T-helper 2 cell (primary cell): ENCODE measurements at places on chromosomes 6 and 20.

- no peak for DNase-seq
Observed at GRCh38 chr6:137970368-137970767, 103.3 kb downstream of the TNFAIP3 start.

GRCh38 chr6:90136837-90137568, 159.6 kb downstream of the BACH2 start:
- no peak for DNase-seq

DNA sequence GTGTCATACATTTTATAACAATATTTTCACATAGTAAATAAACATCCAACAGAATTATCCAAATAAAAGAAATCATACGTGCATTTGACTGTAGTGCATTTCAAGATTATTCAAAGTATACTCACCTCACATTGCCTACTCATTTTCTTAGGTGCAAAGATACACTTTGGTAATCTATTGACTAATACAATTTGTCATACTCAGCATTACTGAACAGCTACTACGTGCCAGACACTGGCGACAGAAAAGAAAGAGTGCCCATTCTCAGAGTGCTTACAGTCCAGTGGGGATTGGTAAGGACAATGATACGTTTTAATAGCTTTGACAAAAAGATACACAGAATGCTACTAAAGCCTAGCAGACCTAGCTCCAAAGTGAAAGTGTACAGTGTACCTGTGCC, 42.0 kb downstream of the FBXL4 start:
- DNase-seq = no peak

- DNase-seq = no peak
Observed at GRCh38 chr20:19742974-19743639, 15.0 kb upstream of the RIN2 start.

DNA sequence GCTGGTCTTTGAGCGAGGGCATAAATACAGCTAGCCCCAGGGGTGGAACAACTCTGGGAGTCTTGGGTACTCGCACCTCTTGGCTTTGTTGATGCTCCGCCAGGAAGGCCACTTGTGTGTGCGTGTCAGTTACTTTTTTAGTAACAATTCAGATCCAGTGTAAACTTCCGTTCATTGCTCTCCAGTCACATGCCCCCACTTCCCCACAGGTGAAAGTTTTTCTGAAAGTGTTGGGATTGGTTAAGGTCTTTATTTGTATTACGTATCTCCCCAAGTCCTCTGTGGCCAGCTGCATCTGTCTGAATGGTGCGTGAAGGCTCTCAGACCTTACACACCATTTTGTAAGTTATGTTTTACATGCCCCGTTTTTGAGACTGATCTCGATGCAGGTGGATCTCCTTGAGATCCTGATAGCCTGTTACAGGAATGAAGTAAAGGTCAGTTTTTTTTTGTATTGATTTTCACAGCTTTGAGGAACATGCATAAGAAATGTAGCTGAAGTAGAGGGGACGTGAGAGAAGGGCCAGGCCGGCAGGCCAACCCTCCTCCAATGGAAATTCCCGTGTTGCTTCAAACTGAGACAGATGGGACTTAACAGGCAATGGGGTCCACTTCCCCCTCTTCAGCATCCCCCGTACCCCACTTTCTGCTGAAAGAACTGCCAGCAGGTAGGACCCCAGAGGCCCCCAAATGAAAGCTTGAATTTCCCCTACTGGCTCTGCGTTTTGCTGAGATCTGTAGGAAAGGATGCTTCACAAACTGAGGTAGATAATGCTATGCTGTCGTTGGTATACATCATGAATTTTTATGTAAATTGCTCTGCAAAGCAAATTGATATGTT, 19.2 kb downstream of the IRF4 start:
- no peak for DNase-seq

DNA sequence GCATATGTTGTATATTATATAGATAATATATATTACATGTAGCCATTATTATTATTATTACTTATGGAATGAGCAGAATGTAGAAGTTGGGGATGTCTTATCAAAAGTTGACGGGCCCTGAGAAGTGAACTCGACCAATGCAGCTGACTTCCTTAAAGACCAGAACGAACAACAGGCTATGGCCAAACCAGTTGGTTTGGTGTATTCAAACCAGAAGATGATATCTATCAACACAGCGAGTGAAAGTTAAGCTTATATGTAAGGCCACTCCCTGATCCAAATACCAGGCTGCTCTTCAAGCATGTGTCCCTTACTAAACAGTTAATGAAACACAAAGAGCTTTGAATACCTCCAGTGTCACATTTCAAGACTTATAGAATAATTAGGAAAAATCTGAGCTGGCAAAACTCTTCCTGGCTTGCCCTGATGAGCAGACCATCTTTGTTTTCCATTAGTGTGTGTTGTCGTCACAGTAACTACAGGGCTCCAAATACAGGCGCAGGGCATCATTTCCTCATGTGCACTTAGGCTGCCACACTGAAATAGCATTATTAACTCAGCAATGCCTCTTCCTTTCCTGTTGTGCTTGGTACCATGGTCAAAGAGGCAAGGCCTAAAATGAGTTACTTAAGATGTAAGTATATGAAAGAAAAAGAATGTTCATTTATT, 6.6 kb downstream of the FILIP1 start:
- peak; percentile 3 for DNase-seq

DNA sequence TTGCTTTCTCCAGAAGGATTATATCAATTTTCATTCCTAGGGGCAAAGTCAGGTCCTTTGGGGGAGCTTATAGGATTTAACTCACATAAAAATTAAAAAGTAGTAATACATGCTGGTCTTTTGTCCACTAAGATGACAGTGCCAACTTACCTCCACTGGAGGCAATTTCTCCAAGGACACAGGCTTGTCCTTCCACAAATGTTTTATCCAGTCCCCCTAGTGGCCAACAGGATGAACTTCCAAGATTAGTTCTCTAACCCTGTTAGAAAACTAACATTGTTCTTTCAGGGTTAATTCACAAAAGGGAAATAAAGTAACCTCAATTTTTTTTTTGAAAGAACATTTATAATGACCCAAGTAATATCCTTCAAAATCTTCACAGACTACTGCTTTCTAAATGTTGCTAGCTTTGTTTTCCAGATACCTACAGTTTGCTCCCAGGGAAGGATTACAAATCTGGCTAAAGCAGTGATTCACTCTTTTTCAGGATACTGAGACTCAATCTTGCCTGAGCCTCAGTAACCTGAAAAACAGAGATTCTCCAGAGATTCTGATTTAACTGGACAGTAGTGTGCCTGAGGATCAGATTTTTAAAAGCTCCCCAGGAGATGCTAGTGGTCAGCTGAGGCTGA, 31.7 kb upstream of the UBR2 start:
- peak; percentile 30 for DNase-seq

GRCh38 chr6:129902681-129903080, 41.6 kb upstream of the TMEM244 start:
- DNase-seq = no peak

- DNase-seq = no peak
Observed at GRCh38 chr20:50312682-50313521, 122.3 kb downstream of the CEBPB start.

DNA sequence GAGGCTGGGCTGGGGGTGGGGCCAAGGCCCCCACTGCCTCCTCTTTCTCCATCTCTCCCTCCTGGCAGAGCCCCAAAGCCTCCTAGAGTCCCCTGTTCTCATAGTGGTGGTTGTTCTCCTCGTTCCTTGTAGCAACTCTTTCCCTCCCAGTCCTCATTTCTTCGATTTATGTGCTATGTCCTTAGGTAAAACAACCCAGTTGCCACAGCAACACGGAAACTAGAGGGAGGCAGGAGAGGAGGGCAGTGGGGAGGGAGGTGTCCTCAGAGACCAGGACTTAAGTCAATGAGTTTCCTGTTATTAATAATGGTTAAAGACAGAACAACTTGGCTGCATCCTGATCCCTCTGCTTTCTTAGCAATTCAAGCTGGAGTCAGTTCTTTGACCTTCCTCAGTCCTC, 161.0 kb downstream of the INSM1 start:
- no peak for DNase-seq

DNA sequence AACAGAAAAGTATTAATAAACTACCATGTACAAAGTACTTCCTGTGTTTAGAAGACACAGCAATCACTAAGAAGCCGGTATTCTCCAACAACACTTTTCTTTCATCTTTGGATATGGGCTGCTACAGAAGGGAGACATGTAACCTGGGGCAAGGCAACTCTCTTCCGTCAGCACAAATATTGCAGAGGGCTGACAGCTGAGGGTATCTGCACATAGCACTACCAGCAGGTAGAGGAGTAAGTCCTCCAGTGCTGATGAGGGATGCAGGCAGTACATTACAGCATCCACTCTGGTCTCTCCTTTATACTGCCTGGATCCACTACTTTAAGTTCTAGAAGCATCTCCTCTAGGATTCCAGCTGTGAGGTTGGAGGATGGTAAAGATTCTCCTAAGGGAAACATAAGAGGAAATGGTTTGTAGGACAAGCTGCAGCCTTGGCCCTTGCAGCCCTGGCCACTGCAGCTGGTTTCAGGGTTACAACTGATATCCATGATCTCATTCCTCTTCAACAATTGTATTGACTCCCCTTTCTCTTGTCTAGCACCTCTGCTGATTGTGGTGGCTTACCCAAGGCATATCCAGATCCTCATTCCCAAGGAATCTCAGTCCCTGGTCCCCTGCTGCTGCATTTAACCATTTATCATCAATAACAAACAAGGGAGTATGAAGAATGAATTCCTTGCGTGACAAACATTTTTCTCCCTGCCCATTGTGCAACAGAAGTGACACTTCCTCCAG, 110.7 kb upstream of the ADGRF1 start:
- no peak for DNase-seq

DNA sequence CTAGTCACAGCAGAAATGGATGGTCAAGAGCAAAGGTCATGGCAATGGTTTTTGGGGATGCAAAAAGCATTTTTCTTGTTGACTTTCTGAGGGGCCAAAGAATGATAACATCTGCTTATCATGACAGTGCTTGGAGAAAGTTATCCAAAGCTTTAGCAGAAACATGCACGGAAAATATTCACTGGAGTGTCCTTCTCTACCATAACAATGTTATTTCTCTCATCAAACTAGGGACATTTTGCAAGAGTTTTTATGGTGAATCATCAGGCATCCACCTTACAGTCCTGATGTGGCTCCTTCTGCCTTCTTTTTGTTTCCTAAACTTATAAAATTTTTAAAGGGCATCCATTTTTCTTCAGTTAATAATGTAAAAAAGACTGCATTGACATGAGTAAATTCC, 302.3 kb downstream of the HIVEP2 start:
- DNase-seq = no peak

DNA sequence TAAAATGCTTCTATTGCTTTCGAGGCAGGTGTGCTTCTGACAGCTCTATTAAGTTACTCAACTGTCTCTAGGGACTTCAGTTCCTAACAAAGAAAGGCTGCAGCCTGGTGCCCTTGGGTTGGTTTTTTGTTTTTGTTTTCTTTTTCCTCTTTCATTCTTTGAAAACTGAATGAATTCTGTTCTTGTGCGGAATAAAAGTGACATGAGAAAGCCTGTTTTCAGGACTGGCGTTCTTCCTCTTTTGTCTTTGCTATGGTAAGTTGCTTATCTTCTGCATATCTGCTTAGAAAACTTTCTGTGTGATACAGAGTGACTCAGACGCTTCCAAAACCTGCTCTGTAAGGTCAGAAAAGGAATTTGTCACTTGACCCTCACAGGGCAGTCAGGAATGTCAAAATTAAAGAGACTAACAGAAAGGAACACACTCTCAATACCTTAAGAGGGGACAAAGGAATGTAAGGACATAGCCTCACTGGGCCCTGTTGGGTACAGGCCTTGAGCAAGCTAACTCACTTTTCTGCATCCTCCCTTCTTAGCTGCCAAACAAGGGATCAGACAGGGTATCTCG, 56.2 kb upstream of the NHSL1 start:
- no peak for DNase-seq

DNA sequence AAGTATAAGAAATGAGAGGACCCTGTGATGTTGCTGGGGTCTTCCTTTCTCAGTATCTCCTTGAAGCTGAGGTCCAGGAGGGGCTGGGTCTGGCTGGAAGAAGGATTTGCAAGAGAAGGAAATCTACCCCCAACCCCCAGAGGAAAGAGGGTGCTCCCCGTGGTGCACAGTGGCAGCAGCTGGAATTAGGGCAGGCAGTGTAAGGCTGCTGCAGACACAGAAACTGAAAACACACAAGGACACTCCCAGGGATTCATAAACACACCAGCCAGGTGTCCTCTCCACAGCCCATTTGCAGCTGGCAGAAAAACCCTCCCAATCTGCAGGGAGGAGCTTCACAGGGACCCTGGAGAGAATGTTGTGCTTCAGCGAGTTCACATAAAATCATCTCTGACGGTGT, 297.2 kb downstream of the CDH26 start:
- DNase-seq = no peak

- no peak for DNase-seq
Observed at GRCh38 chr20:38164624-38165088, 414 bp downstream of the TGM2 start.
